ENCODE measurements at places on chromosomes 12 and 14. TPM values are rescaled to one million over a fixed set of nuclear protein-coding genes. Genes with fewer than 3 reads are reported as not detected.

- H3K4me3 ChIP-seq = no peak overlapping the region
- no peaks in the 10 kb centered on the region for H3K27me3 ChIP-seq
- no peak for DNase-seq
- H3K4me1 ChIP-seq = no peaks in the 10 kb centered on the region
- no peaks in the 10 kb centered on the region for H3K36me3 ChIP-seq
Observed at GRCh38 chr12:80053051-80053790, 46.1 kb upstream of the OTOGL start.

- peak overlapping the region; percentile 24 for H3K27ac ChIP-seq
- no peak overlapping the region for H3K4me3 ChIP-seq
- H3K36me3 ChIP-seq = no peaks in the 10 kb centered on the region
- H3K27me3 ChIP-seq = no peaks in the 10 kb centered on the region
- no peak for DNase-seq
Observed at GRCh38 chr14:81302638-81303037, 81.9 kb upstream of the GTF2A1 start.

DNA sequence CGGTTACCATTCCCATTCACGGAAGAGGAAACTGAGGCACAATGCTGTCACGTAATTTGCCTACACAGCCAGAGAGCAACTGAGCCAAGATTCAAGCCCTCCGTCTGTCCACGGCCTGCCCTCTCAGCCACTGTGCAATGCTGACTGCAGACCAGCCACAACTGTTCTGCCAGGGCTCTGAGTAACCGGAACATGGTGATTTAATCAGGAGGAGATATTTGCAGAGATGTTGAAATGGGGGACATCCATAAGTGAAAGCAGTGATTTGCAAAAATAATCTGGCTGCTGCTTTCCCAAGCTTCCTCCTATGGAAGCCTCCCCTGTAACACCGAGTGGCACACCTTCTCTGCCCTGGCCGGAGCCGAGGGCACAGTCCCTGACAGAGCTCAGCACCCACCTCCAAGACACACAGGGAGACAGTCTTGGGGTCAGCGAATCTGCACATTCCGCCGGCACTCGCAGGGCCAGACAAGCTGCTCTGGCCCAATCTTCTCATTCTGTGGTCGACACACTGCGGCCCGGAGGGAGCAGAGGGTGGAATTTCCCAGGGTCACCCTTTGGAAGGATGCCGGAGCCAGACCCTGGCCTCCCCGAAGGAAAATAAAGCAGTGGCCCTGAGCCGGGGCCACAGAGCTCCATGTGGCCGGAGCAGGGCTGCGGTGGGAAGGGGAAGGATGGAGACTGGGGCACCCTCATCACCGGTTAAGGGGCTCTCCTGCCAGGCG lies 158.2 kb upstream of the DIO3 start:
- H3K4me1 ChIP-seq = peaks cover 20% of the 10 kb centered on the region
- no peak overlapping the region for H3K4me3 ChIP-seq
- H3K27ac ChIP-seq = peak overlapping the region; percentile 63

DNA sequence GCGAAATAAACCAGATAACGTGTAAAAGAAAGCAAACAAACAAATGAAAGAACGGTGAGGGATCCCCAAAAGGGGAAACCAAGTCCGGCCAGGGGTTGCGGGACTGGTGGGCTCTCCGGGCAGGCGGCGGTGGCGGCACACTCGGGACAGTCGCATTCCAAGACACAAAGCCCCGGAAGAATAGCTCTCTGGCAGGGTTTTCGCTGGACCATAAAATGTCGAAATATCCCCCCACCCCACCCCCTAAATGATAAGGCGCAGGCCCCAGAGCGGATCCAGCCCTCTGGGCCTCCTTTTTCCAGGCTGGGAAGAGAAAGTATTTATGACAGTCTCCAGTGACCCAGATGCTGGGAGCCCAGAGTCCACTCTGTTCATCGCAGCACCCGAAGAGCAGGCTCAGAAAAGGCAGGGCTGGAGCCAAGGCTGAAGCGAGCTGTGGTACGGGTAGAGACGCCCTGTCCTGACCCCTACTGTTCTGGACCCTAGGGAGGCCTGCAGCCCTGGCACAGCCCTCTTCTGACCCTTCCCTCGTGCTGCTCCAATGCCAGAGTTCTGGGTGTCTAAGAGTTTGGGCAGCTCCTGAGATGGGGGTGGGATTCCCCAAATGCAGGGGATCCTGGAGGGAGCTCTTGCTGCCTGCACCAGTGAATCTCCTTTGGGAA lies 2.1 kb upstream of the HOXC8 start:
- no peaks in the 10 kb centered on the region for H3K36me3 ChIP-seq
- DNase-seq = no peak
- H3K4me1 ChIP-seq = peaks cover 13% of the 10 kb centered on the region
- peak overlapping the region; percentile 40 for H3K4me3 ChIP-seq
- no peak overlapping the region for H3K27ac ChIP-seq
- peaks cover 91% of the 10 kb centered on the region for H3K27me3 ChIP-seq

GRCh38 chr12:52867642-52868041 lies 18.8 kb upstream of the KRT78 start:
- H3K27ac ChIP-seq = no peak overlapping the region
- H3K4me1 ChIP-seq = peaks cover 24% of the 10 kb centered on the region
- H3K4me3 ChIP-seq = no peak overlapping the region
- H3K27me3 ChIP-seq = no peaks in the 10 kb centered on the region

GRCh38 chr14:28321475-28322244 lies 444.9 kb upstream of the FOXG1 start:
- no peak for DNase-seq
- no peaks in the 10 kb centered on the region for H3K27me3 ChIP-seq
- no peak overlapping the region for H3K4me3 ChIP-seq
- no peaks in the 10 kb centered on the region for H3K36me3 ChIP-seq
- no peaks in the 10 kb centered on the region for H3K4me1 ChIP-seq
- H3K27ac ChIP-seq = no peak overlapping the region

DDIT3 gene
- total RNA-seq = 47.3 TPM

- DNase-seq = no peak
- H3K27me3 ChIP-seq = no peaks in the 10 kb centered on the region
Observed at GRCh38 chr14:69666690-69667211, 55.4 kb downstream of the SUSD6 start.

CACNA1C gene
- 15.6 TPM for total RNA-seq

- H3K4me3 ChIP-seq = no peak overlapping the region
- peaks cover 11% of the 10 kb centered on the region for H3K4me1 ChIP-seq
- no peak overlapping the region for H3K27ac ChIP-seq
- H3K36me3 ChIP-seq = no peaks in the 10 kb centered on the region
Observed at GRCh38 chr14:89422181-89422951, 5.3 kb upstream of the FOXN3 start.

- no peaks in the 10 kb centered on the region for H3K36me3 ChIP-seq
- H3K4me3 ChIP-seq = no peak overlapping the region
- no peak overlapping the region for H3K27ac ChIP-seq
- DNase-seq = no peak
- H3K27me3 ChIP-seq = no peaks in the 10 kb centered on the region
Observed at GRCh38 chr12:41479426-41479825, 291.3 kb downstream of the PDZRN4 start.

- H3K4me3 ChIP-seq = no peak overlapping the region
- H3K36me3 ChIP-seq = no peaks in the 10 kb centered on the region
- no peaks in the 10 kb centered on the region for H3K4me1 ChIP-seq
- no peak for DNase-seq
Observed at GRCh38 chr12:116797885-116798284, 59.8 kb downstream of the RNFT2 start.

TAS2R43 gene
- total RNA-seq = not detected

NTS gene
- 0.32 TPM for total RNA-seq

DNA sequence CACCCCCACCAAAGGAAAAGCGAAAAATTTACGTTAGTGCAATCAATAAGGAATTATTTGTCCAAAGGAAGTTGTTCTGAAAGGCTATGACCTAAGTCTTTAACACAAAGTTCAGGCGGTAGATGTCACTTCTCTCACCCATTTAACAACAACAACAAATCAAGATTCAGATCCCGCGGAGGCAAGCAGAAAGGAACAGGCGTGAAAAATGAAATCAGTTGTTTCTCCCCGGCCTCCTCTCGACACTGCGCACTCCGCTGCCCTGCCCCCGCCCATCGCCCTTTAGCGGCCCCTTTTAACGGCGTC lies 1.4 kb downstream of the DENND5B start:
- peak overlapping the region; percentile 83 for H3K4me3 ChIP-seq
- no peaks in the 10 kb centered on the region for H3K36me3 ChIP-seq
- H3K27ac ChIP-seq = peak overlapping the region; percentile 84
- H3K27me3 ChIP-seq = no peaks in the 10 kb centered on the region
- DNase-seq = peak; percentile 76

DNA sequence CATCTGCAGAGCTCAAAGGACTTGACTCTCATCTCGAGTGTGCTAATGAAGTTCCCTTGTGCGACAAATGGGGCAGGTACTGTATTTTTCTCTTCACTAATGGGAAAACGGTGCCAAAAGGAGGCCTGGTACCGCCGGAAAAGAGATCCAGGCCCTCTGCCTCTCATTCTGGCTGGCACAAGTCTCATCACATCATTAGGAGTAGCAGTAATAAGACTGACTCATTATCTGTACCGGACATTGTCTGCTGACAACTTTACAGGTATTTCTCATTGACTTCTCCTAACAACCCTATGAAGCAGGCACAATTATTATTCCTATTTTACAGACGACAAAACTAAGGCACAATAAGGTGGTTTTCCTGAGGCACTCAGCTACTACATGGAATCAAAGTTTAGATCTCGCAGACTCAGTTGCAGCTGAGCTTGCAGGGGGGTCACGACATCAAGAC lies 668 bp downstream of the APPL2 start:
- peak overlapping the region; percentile 91 for H3K27ac ChIP-seq
- no peaks in the 10 kb centered on the region for H3K27me3 ChIP-seq
- DNase-seq = no peak

DNA sequence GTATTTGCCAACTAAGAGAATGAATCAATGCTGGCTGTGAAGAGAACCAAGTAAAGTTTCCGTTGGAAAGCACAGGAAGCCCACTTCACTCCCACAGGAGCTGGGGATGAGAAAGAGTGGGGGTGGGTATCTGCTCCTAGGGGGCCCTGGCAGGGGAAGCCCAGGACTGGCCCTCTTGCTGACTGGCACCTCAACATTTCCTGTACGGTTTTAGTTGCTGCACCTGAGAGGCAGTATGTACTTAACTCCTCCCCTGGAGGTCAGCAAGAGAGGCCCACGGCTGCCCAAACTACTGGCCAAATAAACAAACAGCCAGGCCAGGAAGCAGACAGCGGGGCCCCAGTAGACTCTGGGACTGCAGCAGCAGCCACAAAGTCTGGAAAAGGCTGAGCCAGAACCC lies 33.8 kb upstream of the VWF start:
- peaks cover 7% of the 10 kb centered on the region for H3K4me1 ChIP-seq
- no peak for DNase-seq
- H3K27me3 ChIP-seq = no peaks in the 10 kb centered on the region

PTGDR gene
- total RNA-seq = 1.6 TPM

GRCh38 chr12:12540261-12541013 lies 22.2 kb downstream of the DUSP16 start:
- H3K4me1 ChIP-seq = no peaks in the 10 kb centered on the region
- no peak overlapping the region for H3K27ac ChIP-seq
- no peak overlapping the region for H3K4me3 ChIP-seq
- H3K27me3 ChIP-seq = no peaks in the 10 kb centered on the region
- no peak for DNase-seq
- H3K36me3 ChIP-seq = no peaks in the 10 kb centered on the region

DNA sequence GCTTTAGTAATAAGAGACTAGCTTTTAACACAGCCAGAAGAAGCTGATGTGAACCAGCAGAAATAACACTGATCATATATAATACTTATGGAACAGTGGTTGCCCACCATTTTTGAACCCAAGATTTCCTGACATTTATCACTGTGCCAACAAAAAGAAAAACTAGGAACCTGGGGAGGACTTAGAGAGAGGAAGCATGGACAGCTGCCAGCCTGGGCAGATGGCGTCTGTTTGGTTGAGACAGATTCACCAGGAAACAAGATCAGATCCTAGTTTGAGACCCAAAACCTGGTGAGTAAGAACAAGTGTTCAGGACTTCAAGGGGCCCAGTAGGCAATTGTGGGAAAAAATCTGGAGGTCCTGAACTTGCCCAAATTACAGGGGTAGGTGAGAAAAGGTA lies 95.3 kb downstream of the BICD1 start:
- H3K4me1 ChIP-seq = no peaks in the 10 kb centered on the region
- H3K4me3 ChIP-seq = no peak overlapping the region

DNA sequence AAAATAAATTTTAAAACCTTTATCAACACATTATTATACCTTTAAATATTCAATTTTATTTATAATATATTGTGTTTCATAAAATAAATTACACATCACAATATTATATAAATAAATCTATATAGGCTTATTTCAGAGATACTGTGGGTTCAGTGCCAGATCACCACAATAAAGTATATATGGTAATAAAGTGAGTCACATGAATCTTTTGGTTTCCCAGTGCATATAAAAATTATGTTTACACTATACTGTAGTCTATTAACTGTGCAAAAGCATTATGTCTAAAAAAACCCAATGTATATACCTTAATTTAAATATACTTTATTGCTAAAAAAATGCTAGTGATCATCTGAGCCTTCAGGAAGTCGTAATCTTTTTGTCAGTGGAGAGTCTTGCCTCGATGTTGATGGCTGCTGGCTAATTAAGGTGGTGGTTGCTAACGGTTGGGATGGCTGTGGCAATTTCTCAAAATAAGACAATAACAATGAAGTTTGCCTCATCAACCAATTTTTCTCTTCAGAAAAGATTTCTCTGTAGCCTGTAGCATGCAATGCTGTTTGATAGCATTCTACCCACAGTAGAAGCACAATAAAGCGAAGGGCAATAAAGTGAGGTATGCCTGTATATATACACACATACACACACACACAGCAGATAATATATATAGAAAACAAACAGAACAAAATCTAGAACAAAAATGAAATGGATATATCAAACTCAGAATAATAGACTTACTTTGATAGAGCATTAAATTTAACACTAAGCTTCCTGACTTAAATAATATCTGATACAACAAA lies 32.4 kb downstream of the CCDC59 start:
- H3K4me3 ChIP-seq = no peak overlapping the region
- DNase-seq = no peak
- no peaks in the 10 kb centered on the region for H3K4me1 ChIP-seq
- H3K27me3 ChIP-seq = no peaks in the 10 kb centered on the region
- H3K27ac ChIP-seq = no peak overlapping the region
- H3K36me3 ChIP-seq = no peaks in the 10 kb centered on the region

LMNTD1 gene
- total RNA-seq = not detected

DNA sequence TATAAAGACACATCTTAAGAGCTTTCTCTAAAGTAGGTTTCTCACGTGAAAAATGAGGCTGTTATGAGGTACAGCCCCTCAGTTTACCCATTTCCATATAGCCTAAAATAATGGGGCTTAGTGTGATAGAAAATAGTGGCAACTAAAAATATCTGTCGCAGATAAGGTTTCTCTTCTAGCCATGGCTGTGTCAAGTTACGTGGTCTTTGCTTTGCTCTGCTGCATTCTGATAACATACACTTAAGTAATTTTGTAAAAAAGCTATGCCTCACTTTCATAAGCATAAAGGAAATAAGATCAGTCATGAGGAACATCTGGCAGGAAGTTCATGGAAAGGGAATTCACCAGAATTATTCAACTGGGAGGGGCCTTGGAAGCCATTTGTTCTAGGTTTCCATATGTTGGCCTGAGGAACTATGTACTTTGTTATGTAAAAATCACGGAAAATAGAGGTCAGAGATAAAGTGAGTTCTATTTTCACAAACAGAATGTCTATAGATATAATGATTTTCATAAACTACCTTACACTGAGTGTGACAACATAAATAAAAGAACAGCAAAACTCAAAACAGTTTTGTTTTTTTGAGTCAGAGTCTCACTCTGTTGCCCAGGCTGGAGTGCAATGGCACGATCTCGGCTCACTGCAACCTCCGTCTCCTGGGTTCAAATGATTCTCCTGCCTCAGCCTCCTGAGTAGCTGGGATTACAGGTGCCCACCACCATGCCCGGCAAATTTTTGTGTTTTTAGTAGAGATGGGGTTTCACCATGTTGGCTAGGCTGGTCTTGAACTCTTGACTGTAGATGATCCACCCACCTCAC lies 195.6 kb upstream of the KRR1 start:
- no peak overlapping the region for H3K4me3 ChIP-seq
- no peaks in the 10 kb centered on the region for H3K27me3 ChIP-seq
- no peak overlapping the region for H3K27ac ChIP-seq
- no peaks in the 10 kb centered on the region for H3K36me3 ChIP-seq
- H3K4me1 ChIP-seq = peaks cover 2% of the 10 kb centered on the region
